ENCODE measurements at places on chromosomes 2 and 18. TPM values are rescaled to one million over a fixed set of nuclear protein-coding genes. Genes with fewer than 3 reads are reported as not detected.
A peak's percentile ranks its signal among the peaks of the same experiment; 100 is the strongest.

SCN2A gene
- polyA plus RNA-seq: not detected

ITGA4 gene
- 97.3 TPM for polyA plus RNA-seq

ACTR2 gene
- 42.0 TPM for polyA plus RNA-seq

MOCOS gene
- polyA plus RNA-seq: not detected

LIMS3 gene
- polyA plus RNA-seq: 5.7 TPM

FEV gene
- not detected for polyA plus RNA-seq

- no peaks in the 10 kb centered on the region for H3K36me3 ChIP-seq
- no peaks in the 10 kb centered on the region for H3K27me3 ChIP-seq
- H3K27ac ChIP-seq: no peak overlapping the region
- no peak overlapping the region for H3K4me3 ChIP-seq
- H3K4me1 ChIP-seq: peaks cover 21% of the 10 kb centered on the region
Measured at GRCh38 chr2:69740502-69740951, 1.4 kb upstream of the ANXA4 start.

DNA sequence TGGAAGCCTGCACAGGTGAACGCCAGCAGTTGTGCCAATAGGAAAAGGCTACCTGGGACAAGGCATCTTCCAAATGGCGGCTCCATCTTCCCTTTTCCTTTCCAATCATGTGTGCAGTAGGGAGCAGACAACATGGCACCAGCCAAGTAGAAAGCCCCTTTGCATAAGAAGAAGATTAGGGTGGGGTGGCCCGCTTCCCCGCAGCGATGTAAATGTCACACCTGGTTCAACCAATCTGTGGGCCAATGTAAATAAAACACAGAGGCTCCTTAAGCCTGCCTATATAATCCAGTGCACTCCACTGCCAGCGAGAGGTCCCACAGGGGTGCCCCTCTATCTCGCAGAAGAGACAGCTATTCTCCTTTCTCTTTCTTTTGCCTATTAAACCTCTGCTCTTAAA lies 468.4 kb upstream of the CRIM1 start:
- H3K27me3 ChIP-seq: no peaks in the 10 kb centered on the region
- no peaks in the 10 kb centered on the region for H3K4me1 ChIP-seq
- H3K36me3 ChIP-seq: no peaks in the 10 kb centered on the region
- H3K4me3 ChIP-seq: no peak overlapping the region
- no peak for DNase-seq
- no peak overlapping the region for H3K27ac ChIP-seq

DNA sequence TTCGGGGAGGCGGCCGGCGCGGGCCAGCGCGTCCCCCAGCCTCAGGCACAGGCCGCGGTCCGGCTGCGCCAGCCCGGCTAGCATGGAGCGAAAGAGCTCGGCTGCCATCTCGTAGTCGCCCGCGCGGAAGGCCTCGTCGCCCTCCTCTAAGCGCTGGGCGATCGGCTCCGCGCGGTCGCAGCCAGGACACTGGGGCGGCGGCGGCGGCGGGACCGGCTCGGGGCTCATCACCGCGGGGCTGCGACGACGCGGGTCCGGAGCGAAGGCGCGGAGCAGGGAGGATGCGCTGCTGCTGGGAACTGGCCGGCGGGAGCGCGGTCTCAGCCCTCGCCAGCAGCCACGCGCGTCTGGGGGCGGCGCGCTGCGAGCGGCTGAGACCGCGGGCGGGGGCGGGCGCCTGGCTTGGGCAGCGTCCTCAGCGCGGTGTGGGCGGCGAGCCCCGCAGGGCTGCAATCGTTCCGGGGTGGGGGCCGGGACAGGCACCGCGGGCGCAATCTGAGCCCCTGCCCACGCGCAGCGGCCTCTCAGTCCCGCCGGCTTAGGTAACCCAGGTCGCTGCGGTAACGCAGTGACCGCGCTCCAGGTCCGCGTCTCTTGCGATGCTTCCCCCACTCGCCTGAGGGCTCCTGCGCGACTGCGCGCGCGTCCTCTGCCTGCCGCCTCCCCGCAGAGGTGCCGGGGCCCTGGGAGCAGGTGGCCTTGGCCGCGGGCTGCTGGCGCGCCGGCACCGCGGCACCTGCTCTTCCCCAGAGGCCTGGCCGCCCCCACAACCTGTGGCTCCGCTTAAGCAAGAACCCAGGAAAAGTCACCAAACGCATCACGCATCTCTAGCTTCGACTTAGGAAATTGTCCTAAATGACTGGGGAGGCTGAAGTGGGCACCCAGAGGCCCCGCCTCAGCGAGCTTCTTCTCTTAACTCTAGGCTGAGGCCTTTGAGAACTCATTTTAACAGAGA lies at the start of gene LONRF2:
TSS of gene LONRF2 (minus strand) at position 636 of the 955 bp plus-strand sequence. CDS start at position 228, 408 bp downstream.
- H3K27ac ChIP-seq: no peak within 1 kb of the TSS
- peaks cover 72% of the 10 kb centered on the region for H3K27me3 ChIP-seq
- H3K4me3 ChIP-seq: no peak within 1 kb of the TSS

- DNase-seq: peak; percentile 39
- H3K4me3 ChIP-seq: peak overlapping the region; percentile 41
- peaks cover 14% of the 10 kb centered on the region for H3K27me3 ChIP-seq
- no peak overlapping the region for H3K27ac ChIP-seq
- H3K36me3 ChIP-seq: no peaks in the 10 kb centered on the region
Measured at GRCh38 chr2:119224391-119225104, 914 bp downstream of the STEAP3 start.

DNA sequence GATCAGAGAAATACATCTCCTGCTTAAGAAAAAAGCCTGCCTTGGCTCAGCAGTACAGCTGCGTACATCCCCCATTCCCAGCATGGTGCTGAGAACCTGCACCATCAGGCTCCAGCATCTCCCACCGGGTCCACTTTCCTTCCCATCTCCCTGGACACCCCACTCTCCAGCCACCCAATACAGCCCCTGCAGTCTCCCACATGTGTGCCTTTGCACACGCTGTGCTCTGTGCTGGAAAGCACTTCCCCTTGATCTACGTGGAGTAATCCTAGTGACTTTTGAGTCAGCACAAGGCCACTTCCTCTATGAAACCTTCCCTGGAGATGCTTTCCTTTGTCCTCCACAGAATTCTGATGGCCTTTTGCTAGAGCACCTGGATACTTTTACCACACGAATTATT lies 17.0 kb downstream of the STAT1 start:
- H3K27me3 ChIP-seq: no peaks in the 10 kb centered on the region
- H3K4me3 ChIP-seq: no peak overlapping the region
- DNase-seq: peak; percentile 50
- H3K4me1 ChIP-seq: peaks cover 11% of the 10 kb centered on the region

DNA sequence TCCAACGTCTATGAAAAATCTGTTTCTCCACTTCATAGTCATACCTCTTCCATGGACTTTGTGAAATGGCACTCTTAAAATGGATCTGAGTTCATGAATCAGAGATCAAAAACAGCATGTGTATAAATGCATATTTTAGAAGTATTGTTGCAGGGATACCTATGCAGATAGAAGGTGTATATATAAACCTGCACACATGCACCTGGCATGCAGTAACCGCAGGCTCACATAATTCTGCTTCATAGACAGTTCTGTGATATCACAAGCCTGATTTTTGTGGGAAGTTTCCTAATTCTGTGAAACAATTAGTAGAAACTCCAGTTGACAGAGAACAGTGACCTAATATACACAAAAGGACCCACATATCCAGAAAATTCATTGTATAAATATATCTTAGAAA lies 421.7 kb downstream of the TGIF1 start:
- no peaks in the 10 kb centered on the region for H3K27me3 ChIP-seq
- H3K4me1 ChIP-seq: peaks cover 41% of the 10 kb centered on the region
- H3K27ac ChIP-seq: no peak overlapping the region
- H3K4me3 ChIP-seq: no peak overlapping the region
- no peak for DNase-seq
- no peaks in the 10 kb centered on the region for H3K36me3 ChIP-seq

DNA sequence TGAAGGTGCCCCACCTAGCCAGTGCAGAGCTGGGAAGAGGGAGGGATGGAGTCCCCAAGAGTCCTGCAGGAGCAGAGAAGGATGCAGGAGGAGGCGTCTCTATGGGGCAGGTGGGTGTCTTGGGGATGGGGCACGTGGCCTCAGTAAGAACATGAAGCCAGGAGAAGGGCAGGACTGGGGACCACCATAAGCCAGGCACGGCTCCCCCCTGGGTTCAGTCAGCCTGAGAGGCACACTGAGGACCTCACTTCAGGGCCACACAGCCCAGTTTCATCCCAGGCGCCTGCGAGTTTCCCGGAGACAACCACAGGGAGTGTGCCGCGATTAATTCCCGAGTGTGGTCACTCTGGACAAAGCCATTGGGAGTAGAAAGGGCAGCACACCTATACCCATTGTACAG lies 120.3 kb downstream of the GYPC start:
- H3K4me3 ChIP-seq: peak overlapping the region; percentile 78
- no peaks in the 10 kb centered on the region for H3K36me3 ChIP-seq
- no peak overlapping the region for H3K27ac ChIP-seq
- DNase-seq: no peak

DNA sequence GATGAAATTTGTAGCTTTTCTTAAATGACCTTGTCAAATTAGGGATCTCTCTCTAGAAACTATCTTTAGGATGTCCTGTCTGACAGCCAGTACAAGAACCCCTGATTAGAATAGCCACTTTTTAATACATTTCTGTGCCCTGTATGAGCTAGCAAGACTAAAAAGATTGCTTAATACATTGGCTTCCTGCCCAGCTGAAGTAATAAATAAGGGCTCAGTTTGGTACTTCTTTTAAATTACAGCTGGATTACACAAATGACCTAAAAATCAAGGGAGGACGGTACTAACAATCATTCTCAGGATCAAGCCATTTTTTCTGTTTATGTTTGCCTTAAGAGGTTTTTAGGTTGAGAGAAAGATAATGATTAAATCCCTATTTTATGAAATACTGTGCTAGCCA lies 11.6 kb upstream of the OLA1 start:
- peaks cover 5% of the 10 kb centered on the region for H3K4me1 ChIP-seq
- no peak overlapping the region for H3K4me3 ChIP-seq
- H3K27me3 ChIP-seq: no peaks in the 10 kb centered on the region
- DNase-seq: no peak

DNA sequence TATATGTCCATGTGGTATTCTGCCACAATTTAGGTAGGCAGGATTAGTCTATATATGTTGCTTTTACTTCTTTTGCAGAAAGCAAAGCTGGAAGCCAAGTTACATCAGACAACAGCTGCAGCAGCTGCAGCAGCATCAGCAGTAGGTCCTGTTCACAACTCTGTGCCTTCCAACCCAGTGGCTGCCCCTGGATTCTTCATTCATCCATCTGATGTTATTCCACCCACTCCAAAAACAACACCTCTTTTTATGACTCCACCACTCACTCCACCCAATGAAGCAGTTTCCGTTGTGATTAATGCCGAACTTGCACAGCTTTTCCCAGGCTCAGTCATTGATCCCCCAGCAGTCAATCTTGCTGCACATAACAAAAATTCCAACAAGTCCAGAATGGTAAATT lies 107.6 kb downstream of the BIRC6 start:
- no peak for DNase-seq
- peaks cover 79% of the 10 kb centered on the region for H3K36me3 ChIP-seq
- H3K27me3 ChIP-seq: no peaks in the 10 kb centered on the region
- H3K4me3 ChIP-seq: no peak overlapping the region
- no peaks in the 10 kb centered on the region for H3K4me1 ChIP-seq

- H3K36me3 ChIP-seq: no peaks in the 10 kb centered on the region
- H3K4me1 ChIP-seq: no peaks in the 10 kb centered on the region
- H3K27ac ChIP-seq: no peak overlapping the region
- H3K4me3 ChIP-seq: no peak overlapping the region
Measured at GRCh38 chr2:166388481-166389070, 12.8 kb upstream of the SCN9A start.

GRCh38 chr18:74261053-74261713 lies 30.6 kb downstream of the CYB5A start:
- H3K27me3 ChIP-seq: no peaks in the 10 kb centered on the region
- no peaks in the 10 kb centered on the region for H3K4me1 ChIP-seq
- H3K36me3 ChIP-seq: peaks cover 4% of the 10 kb centered on the region
- H3K27ac ChIP-seq: no peak overlapping the region

DNA sequence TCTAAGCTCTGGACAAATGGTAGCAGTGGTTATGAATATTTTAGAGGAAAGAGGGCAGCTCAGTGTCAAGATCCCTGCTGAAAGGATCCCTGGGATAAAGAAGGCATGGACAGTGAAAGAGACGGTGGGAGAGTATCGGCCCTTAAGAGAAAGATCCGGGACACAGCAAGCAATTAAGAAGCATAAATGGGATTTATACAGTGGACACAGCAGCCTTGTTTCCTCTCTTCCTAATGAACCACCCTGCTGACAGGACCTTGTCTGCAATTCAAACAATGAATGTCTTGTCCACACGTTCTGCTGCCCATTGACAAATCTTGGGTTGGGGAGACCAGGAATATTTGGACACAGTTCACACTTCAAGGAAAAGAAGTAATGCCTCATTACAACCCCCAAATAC lies 16.5 kb downstream of the CPLX4 start:
- H3K4me3 ChIP-seq: no peak overlapping the region
- H3K27ac ChIP-seq: no peak overlapping the region
- H3K27me3 ChIP-seq: no peaks in the 10 kb centered on the region

DNA sequence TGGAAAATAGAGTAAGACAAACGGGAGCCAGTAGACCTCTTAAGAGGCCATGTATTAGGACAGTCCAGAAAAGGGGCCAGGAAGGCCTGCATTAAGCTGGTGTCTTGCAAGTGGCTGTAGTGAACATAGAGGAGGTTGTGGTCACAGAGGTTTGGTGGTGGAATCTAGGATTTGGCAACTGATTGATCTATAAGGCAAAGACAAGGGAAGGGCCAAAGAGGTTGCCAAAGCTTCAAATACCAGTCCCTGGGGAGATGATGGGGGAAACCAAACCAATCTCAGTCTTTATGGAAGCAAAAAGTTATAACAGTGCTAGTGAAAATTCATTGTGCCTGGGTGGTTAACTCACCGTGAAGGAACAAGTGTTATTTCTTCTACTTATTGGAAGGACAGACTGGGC lies 28.7 kb upstream of the RTN4 start:
- no peak overlapping the region for H3K27ac ChIP-seq
- H3K4me3 ChIP-seq: no peak overlapping the region
- H3K36me3 ChIP-seq: no peaks in the 10 kb centered on the region
- H3K4me1 ChIP-seq: peaks cover 18% of the 10 kb centered on the region
- H3K27me3 ChIP-seq: no peaks in the 10 kb centered on the region

- H3K27ac ChIP-seq: no peak overlapping the region
- H3K4me3 ChIP-seq: no peak overlapping the region
- no peak for DNase-seq
- no peaks in the 10 kb centered on the region for H3K4me1 ChIP-seq
- no peaks in the 10 kb centered on the region for H3K36me3 ChIP-seq
- H3K27me3 ChIP-seq: no peaks in the 10 kb centered on the region
Measured at GRCh38 chr2:175737722-175738361, 264.2 kb downstream of the LNPK start.

DNA sequence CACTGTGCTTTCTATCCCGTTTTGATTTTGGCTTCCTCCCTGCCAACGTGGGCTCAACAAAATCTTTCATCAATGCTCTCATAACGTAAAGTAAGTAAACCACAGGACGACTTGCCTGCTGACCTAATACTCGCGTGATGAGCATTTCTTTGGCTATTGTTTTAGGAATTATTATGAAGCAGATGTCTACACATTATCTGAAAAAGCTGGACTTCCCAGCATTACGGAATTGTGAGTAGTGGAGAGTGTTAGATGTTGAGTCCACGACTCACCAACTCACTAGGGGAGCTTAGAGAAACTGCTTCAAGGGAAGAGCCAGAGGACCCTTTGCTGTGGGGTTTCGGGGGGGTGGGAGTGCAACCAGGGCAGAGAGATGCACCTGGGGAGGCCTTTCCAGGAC lies 21.9 kb downstream of the HJURP start:
- no peaks in the 10 kb centered on the region for H3K4me1 ChIP-seq
- no peaks in the 10 kb centered on the region for H3K27me3 ChIP-seq
- peaks cover 38% of the 10 kb centered on the region for H3K36me3 ChIP-seq
- H3K27ac ChIP-seq: no peak overlapping the region
- H3K4me3 ChIP-seq: no peak overlapping the region

Measured in CD14-positive monocyte (primary cell).